ENCODE measurements at places on chromosomes 2 and 18.

- DNase-seq = no peak
Observed at GRCh38 chr2:231197706-231198290, 633 bp upstream of the ARMC9 start.

DNA sequence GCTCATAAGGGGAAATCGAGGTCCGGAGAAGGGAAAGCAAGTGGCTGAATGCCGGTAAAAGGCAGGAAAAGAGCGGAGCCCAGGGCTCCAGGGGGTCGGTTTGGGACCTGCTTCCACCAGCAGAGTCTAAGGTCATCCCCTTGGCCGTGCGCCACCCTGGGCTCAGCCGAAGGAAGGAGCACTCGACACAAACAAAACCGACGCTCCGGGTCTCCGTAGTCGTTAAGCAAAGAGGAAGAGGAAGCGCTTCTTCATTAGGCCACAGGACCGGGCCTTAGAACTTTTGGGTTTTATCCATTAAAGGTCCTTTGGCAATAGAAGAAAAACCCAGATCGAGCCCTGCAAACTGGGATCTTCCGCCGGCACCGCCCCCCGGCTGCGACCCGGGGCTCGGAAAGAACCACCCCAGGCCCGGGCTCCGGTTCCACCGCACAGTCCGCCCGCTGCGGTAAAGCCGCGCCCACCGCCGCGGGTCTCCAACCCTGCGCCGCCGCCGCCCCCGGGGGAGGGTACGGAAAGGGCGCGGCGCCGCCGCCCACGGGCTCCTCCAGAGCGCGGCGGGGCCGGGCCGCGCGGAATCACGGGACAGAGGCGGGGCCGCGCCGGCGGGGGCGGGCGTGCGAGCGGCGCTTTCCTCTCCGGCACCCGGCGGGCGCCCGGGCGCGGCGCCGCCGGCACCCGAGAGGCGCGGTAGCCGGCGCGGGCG is at the start of gene TTL:
TSS of gene TTL (plus strand) at position 629 of the 706 bp plus-strand sequence. CDS start 189 bp downstream, outside the sequence.
- DNase-seq = peak; percentile 82

DNA sequence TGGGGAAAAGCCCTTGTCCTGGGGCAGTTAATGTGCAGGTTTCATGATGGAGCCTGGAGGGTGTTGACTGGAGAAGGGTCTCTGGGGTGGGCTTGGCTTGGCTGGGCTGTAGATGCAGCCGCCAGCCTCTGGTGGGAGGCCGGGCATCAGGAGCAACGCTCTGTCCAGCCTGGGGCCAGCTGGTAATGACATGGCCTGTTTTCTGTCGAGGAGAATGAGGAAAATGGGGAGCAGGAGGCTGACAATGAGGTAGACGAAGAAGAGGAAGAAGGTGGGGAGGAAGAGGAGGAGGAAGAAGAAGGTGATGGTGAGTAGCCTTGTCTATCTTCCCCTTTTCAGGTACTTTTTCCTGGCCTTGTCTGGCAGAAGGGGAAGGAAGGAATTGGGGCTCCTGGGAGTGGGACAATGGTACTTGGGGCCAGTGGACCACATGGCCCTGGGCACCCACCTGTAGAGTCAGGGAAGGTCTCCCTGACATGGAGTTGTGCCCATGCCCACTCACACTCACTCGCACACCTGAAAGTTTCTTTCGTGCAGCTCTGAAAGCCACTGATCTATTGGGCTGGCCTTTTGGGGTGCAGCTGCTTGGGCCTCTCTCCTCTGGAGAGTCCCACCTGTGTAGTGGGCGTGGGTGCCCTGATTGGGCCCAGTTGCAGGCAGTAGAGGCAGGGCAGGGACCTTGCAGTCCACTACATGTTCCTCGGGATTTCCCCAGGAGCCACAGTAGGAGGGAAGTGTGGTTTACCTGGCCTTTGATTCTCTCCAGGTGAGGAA is 3.5 kb downstream of the PTMA start:
- DNase-seq = no peak

GRCh38 chr2:240893363-240893844 is 2.6 kb downstream of the MAB21L4 start:
- peak; percentile 45 for DNase-seq

- no peak for DNase-seq
Observed at GRCh38 chr2:176291809-176292283, 22.6 kb downstream of the MTX2 start.

GRCh38 chr2:68404164-68404563 is 39.1 kb downstream of the PLEK start:
- no peak for DNase-seq

- DNase-seq = peak; percentile 26
Observed at GRCh38 chr2:44120428-44120827, 48.2 kb upstream of the PPM1B start.

DNA sequence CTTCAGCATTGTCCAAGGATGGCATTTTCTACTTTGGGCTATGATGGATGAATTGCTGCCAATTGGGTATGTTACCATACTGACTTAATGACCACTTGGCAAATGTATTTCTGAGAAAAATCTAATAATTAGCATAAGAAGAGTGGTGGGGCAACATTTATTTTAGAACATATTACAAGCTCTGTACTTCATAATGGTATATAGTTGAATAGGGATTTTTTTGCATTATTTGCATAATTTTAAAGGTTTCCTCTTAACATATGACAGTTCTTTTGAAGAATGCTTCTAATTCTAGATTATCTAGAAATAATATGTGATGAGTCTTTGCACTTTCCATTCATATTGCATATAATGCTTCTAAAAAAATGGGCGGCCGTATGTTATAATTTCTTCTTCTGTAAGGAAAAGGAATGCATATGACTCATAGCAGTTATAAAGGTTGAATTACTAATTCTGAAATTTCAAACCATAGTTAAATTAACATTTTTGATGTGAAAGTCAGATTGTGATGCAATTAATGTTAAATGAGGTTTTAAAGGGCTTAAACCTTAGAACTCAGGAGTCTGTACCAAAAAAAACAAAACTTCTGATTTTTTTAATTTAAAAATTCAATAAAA is 1652.3 kb upstream of the SLC39A10 start:
- DNase-seq = no peak

DNA sequence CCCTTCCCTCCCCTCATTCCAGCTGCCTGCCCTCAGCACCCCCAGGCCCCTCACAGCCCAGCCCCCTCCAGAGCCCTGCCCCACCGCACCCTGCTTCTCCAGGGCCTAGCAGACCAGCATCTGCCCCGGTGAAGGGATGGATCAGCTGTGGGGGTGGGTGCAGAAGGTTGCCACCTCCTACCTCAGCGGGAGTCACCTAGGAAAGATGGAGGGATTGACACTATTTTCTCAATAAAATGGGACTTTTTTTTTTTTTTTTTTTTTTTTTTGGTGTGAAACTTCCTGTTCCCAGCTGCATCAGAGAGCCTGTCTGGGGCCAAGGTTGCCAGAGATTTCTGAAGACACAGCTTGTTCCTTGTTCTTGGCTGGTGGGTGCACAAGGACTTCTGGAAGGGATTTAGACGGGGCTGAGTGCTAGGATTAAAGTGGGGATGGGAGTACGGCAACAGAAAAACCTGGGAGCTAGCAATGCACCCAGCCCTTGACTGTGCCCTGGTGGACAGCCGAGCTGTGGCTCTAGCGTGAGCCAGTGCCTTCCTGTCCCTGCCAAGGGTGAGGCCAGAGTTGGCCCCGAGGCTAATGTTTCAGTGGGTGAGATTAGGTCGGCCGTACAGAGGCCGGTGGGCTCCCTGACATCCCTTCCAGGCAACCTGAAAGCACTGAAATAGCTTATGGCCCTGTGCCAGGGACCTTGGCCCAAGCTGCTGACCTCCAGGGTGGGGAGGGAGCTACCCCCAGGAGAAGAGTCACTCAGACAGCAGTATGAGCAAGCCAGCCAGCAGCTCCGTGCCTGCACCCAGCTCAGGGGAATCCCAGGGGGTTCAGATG is 4.6 kb downstream of the B3GNT7 start:
- peak; percentile 79 for DNase-seq

- no peak for DNase-seq
Observed at GRCh38 chr2:237882510-237883481, 23.4 kb downstream of the RAMP1 start.

DNA sequence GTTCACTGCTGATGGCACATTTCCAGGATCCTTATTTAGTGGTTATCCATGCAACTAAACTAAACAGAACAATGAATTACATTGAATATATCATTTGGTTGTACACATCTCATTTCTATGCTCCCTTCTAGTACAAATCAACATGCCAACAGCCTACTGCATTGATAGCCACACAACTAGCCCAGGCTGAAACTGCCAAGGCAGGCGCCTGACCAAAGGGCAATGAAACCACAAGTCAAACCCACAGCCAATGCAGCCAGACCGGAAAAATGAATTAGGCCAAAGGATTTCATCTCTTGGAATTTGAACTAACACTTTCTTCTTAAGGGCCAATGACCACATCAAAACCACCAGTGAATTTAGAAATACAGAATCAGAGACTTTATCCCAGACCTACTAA is 196.4 kb downstream of the NOL4 start:
- no peak for DNase-seq

- no peak for DNase-seq
Observed at GRCh38 chr2:50957896-50958295, 74.0 kb downstream of the NRXN1 start.

DNA sequence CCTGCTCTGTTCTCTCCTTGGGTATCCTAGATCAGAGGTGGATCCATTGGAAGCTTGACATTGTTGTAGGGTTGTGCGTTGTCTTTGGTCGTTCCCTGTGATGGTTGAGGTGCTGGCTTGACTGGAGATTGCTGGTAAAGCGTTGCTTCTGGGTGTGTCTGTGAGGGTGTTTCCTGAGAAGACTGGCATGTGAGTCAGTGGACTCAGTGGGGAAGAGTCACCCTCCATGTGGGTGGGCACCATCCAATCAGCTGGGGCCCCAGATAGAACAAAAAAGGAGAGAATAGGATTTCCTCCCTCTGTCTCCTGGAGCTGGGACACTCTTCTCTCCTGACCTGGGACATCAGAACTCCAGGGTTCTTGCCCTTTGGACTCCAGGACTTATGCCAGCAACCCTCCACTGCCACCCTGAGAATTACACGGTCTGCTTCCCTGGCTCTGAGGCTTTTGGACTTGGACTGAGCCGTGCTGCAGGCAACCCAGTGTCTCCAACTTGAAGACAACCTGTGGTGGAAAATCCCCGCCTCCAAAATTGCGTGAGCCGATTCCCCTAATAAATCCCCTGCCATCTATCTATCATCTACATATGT is 14.8 kb upstream of the REEP1 start:
- no peak for DNase-seq

DNA sequence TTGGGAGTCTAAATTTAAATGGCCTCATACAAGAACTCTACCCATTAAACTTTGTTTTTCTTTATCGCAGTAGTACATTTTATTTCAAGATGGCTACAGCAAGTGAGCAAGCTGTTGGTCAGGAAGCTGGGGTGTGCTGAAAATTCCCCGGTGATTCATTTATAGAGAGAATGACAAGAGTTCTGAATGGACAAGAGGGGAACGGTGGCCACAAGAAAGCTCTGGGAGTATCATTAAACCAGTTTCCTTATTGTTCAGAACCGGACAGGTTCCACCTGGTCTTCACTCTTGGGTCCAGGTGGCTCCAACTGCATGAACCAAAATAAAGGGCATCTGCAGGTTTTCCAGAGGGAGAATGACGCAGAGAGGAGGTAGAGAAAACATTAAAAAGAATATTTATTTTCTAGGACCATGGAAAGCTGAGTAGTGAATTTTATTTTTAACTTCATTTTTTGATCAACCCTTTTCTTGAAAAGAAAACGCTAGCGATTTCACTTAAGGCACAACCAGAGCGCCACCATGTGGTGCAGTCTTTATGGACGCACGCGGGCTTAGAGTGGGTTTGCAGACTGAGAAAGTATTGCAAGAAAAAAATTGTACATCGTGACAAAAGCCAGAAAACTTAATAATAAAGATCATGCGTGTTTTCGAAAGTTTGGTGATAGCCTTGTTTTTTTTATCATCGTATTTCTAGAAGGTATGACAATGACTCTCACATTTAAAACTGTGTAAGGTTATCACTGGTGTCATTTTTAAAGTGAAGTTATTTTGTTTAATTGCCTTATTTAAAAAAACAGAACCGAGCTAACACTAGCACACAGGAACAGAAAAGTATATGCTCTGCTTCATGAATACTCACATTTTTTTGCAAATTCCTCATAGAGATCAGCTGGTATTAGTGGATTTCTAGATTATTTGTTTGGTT is 97.9 kb upstream of the NOL4 start:
- no peak for DNase-seq

DNA sequence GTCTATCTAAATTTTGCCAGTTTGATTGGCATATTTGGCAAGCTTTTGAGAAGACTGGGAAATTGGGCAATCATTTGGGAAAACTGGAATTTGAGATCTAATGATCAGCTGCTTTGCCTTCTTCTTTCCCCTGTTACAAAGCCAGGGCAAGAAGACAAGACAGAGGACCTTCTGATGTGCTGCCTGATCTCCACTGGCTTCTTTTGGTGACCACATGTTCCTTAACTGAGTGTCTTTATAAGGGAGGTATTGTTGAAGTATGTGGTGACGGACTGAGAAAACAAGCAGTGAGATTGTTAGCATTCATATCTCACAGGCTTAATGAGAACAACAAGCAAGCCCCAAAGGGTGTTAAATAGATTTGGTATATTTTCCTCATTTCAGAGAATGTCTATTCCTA is 175.8 kb downstream of the SLC8A1 start:
- DNase-seq = no peak

DNA sequence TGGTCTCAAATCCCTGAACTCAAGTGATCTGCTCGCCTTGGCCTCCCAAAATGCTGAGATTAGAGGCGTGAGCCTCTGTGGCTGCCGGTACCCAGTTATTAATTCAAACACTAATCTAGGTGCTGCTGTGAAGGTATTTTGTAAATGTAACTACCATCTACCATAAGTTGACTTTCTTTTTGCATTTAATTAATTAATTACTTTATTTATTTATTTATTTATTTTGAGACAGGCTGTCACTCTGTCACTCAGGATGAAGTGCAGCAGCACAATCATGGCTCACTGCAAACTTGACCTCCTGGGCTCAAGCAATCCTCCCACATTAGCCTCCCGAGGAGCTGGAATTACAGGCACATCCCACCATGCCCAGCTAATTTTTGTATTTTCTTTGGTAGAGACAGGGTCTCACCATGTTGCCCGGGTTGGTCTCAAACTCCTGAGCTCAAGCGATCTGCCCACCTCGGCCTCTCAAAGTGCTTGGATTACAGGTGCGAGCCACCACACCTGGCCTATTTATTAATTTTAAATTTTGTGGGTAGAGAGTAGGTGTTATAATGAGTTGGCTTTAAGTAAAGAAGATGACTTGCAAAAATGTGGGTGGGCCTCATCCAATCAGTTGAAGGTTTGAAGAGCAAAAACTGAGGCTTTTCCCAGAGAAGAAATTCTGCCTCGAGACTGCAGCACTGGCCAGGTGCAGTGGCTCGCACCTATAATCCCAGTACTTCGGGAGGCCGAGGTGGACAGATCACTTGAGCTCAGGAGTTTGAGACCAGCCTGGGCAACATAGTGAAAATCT is 17.3 kb upstream of the NMUR1 start:
- DNase-seq = no peak

GRCh38 chr2:50125246-50125645 is 906.7 kb downstream of the NRXN1 start:
- DNase-seq = no peak

DNA sequence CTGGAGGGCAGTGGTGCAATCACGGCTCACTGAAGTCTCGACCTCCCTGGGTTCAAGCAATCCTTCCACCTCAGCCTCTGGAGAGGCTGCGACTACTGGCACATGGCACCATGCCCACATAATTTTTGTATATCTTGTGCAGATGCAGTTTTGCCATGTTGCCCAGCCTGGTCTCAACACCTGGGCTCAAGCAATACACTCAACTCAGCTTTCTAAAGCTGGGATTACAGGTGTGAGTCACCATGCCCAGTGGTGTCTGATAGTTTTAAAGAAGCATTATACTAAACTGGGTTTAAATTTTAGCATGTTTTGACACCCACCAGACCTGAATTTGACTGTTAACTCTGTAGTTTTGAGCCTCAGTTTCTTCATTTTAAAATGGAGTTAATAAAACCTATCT is 109.4 kb upstream of the SLC38A11 start:
- no peak for DNase-seq
